ENCODE measurements at places on chromosomes 11 and 22.
A peak's percentile ranks its signal among the peaks of the same experiment; 100 is the strongest.

GRCh38 chr22:27517361-27518155 is 284.0 kb downstream of the MN1 start:
- no peak for DNase-seq

- no peak for DNase-seq
Measured at GRCh38 chr11:126893796-126894195, 106.8 kb downstream of the KIRREL3 start.

- no peak for DNase-seq
Measured at GRCh38 chr11:57972013-57972367, 51.7 kb upstream of the OR9Q1 start.

DNA sequence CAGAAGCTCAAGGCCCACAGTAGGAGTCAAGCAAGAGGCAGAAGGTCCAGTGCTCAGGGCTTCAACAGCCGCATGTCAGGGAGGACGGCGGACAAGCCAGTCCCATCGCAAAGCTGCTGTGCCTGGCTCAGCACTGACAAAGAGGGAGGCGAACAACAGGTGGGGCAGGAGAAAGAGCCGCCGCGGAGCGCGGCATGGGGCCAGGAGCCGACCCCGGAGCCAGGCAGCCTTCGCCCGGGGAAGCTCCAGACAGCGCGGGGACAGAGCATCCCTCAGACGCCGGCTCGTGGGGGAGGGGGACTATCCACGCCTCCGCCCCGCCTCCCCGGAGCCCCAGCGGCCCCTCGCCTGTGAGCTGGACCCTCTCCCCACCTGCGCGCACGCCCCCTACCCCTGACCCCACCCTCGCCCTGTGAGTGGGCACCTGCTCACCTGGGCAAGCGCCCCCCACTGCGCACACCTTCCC is 369 bp downstream of the DHCR7 start:
- no peak for DNase-seq

GRCh38 chr11:93718057-93718563 is 23.2 kb downstream of the TAF1D start:
- DNase-seq: no peak

GRCh38 chr11:11501546-11502262 is 120.1 kb downstream of the GALNT18 start:
- DNase-seq: no peak

- DNase-seq: no peak
Measured at GRCh38 chr11:7570938-7571521, 57.2 kb downstream of the PPFIBP2 start.

DNA sequence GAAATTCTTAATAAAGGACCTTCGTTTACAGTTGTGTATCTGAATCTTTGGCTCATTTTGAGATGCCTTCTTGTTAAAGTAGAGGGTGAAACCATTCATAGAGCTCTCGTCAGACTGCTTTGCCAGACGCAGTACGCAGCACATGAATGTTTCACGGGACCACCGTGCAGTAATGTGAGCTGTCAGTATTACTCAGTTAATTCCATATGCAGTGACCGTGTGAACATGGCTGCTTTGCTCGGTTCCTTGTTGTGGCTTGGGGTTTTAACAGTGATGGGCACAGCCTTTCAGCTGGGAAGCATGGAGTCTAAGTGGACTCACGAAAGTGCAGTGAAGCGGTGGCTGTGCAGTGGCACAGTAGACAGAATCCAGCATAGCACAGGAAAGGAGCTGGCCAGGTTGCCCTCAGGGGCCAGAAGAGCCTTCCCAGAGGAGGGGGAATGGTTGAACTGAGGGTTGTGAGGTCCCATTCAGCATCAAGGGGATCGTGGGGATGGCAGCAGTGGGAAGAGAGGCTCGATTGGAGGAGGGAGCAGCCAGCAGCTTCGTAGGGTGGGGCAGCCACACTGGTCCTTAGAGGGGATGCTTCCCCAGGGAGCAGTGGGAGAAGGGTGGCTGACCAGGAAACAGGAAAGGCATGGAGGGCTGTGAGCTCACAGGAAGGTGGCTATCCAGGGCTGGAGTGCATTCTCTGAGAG is 31.4 kb downstream of the PPFIA1 start:
- no peak for DNase-seq

- DNase-seq: no peak
Measured at GRCh38 chr11:9784602-9785315, 120.9 kb downstream of the SWAP70 start.

DNA sequence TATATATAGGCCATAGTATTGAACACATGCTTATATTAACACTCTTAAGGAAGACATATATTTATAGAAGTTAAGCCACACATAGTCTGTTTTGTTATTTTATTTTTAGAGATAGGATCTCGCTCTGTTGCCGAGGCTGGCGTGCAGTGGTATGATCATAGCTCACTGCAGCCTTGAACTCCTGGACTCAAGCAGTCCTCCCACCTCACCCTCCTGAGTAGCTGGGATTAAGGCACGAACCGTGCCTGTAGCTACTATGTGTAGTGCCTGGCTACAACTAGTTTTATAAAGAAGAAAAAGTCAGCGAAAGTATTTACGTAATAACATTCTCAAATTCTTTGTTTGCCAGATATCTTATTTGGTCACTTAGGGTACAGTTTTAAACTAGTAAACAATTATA is 5.6 kb upstream of the UCP2 start:
- no peak for DNase-seq

DNA sequence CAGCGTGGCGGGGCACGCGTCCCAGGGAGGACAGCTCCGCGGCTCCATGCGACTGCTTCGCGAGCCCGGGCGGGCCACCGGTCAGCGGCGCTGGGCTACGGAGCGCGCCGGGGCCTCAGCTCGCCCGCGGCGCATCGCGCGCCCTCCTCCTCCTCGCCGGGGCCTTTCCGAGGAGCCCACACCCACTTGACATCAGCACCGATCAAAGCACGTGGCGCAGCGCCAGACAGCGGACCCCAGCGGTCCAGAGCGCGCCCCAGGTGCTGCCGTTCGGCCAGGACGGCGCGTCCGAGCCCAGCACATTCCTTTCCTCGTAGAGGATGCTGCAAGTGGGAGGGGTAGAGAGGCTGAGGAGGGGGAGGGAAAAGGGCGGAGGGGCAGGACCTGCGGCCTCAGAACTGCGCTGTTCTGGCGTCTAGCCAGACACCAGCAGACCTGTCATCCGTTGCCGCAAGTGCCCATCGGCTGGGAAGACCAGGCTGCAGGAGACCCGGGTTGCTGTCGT is 88.6 kb downstream of the PLEKHA7 start:
- DNase-seq: no peak

DNA sequence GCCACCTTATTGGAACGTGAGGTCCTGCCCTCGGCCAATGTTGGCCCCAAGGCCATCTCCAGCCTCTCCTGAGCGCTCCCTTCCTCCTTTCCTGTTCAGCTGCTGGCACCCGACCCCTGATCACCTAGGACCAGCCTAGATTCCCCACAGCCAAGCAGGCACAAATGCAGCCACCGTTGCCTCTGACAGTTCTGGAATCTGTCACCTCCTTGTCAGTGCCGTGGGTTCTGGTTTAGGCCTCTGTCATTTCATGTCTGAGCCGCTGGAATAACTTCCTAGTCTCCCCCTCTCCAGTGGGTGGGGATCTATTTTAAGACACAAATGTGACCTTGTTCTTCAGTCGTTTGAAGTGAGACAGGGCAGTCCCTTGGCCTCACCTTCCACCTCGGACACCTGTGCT is 29.7 kb downstream of the FADS3 start:
- no peak for DNase-seq

GRCh38 chr11:85098996-85099395 is 528.1 kb downstream of the DLG2 start:
- DNase-seq: no peak

GRCh38 chr11:57798905-57799559 is 37.4 kb downstream of the CTNND1 start:
- DNase-seq: peak; percentile 60

DNA sequence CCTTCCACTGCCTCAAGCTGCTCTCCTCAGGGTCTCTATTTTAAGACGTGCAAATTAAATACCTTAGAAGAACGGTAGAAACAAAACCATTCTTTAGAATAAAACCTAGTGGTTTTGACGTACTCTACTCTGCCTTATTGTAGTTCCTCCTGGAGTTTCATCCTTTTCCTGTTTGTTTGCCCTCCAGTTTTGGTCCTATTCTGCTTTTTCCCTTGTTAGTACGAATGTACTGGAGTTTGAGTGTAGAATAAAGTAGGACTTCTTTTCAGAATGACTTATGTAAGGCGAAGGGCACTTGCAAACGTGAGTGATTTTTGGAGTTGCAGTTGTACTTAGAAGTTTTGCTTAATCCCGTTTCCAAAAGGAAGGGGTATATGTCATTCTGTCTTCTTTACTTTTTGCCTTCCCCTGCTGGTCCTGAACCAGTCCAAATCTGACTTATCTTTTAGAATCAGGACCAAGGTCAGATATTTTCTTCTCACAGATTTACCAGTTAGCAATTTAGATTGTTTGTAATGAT is 1.4 kb downstream of the SIK2 start:
- DNase-seq: peak; percentile 13

DNA sequence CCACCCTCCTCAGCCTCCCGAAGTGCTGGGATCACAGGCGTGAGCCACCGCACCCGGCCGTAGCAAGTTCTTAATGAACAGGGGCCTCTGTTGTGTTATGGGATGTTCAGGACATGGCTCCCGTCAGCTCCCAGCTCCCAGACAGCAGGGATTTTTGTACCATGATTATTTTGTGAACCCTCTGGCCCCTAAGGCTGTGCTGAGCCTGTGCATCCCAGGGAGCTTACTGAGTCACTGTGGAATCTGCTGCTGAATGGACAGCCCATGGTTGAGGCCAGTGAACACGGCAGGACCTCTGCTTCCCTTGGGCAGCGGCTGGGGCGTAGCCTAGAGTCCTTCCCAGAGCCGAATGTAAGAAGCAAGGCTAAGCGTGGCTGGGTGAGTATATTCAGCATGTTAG is 245.2 kb downstream of the NTM start:
- DNase-seq: no peak

- DNase-seq: no peak
Measured at GRCh38 chr11:36558571-36559413, 9.0 kb upstream of the RAG1 start.

GRCh38 chr11:76734456-76735420 is 48.4 kb upstream of the TSKU start:
- DNase-seq: no peak

GRCh38 chr22:48313175-48313830 is 1514.4 kb downstream of the BRD1 start:
- DNase-seq: no peak

DNA sequence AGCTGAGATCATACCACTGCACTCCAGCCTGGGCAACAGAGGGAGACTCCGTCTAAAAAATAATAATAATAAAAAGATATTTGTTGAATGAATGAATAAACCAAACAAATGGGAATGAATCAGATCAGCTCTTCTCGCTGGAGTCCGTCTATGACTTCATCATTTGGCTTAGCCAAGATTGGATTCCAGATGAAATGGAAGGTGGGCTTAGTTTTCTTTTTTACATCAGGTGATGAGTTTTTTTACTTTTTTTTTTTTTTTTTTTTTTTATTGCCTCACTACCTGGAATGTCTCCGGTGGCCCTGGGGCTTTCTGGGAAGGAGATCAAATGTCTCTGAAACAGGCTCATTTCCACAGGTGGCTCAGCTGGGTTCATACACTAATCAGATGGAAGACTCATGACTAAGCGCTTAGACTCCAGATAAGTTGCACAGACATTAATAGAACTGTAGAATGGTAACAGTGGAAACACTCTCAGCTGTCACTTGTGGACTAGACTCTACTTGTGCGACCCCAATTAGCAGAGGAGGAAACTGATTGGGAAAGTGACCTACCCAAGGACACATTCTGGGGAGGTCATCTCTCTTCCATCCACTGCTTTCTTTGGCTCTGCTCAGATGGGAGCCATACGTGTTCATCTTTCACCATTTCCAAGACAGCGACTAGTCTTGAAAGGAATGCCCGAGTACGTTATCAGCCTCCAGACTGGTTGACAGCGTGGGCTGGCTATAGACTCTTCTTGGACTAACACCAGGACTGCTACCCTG is 20.5 kb upstream of the RBFOX2 start:
- DNase-seq: no peak

GRCh38 chr11:121452609-121453150 is at the start of gene SORL1-AS1:
SORL1-AS1 (minus strand) TSS chr11:121452967.
- no peak for DNase-seq

DNA sequence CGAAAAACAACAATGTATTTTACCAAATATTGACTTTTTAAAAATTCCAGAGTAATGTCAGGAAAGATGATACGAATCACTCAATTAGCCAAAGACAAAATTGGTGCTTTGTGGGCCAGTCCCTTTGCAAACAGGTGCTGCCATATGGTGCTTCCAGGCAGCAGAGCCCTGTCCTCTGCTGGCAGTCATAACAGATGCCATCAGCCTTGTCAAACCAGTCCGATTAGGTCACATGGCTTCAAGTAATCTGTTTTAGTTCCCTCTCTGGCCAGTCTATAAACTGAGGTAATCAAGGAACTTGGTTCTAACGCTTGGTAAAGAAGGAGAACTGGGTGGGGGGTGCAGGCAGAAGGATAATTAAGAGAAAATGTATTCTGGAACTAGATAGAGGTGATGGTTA is 49.1 kb upstream of the CAPRIN1 start:
- no peak for DNase-seq

DNA sequence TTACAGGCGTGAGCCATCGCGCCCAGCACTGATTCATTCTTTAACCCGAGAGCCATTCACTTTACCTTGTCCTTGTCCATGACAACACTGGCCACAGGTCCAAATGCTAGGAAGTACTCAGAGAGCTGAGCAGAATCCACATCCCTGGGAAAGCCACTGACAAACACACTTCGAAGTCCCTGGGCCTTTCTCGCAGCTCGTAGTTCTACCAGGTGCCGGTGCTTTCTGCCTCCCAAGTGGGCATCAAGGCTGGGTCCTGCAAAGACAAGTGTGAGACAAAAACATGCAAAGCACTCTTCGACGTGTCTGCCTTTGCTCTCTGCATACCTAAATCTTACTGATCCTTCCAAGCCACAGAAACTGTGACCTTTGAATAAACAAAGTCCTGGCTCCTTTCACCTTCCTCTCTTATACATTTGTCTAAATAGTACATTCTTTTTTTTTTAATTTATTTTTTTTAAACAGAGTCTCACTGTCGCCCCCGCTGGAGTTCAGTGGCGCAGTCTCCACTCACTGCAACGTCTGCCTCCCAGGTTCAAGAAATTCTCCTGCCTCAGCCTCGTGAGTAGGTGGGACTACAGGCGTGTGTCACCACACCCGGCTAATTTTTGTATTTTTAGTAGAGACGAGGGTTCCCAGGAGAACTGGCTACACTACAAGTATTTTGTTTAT is 2.2 kb downstream of the TUT1 start:
- DNase-seq: no peak

GRCh38 chr22:28674121-28674563 is 5.5 kb downstream of the TTC28 start:
- DNase-seq: peak; percentile 56

DNA sequence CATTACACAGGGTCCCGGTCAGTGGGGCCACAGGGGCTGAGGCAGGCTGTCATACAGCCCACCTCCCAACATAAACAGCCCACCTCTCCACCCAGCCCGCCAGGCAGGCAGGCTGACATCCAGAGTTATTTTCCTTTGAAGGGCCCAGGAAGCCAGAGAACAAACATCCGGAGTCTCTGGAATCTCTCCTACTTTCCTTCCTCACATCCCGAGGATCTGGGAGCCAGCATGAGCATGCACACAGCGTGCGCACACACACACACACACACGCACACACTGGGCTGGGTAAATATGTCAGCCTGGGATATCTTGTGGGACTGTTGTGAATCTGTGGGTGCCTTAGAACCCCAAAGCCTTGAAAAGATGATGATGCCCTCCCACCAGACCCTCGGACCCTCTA is 55.4 kb downstream of the PDE2A start:
- no peak for DNase-seq

- no peak for DNase-seq
Measured at GRCh38 chr11:84947970-84948580, 679.1 kb downstream of the DLG2 start.

Data from inflammatory macrophage treated with lipopolysaccharide for 1 hour (primary cell).